ENCODE measurements at places on chromosomes 13 and 19. TPM values are rescaled to one million over a fixed set of nuclear protein-coding genes. Genes with fewer than 3 reads are reported as not detected.

Gene CCDC70
- total RNA-seq, result not detected

Gene TMEM190
- not detected for total RNA-seq

Gene ZNF610
- total RNA-seq, result 1.1 TPM

Gene DACH1
- total RNA-seq, result 2.3 TPM

Gene ZNF780B
- total RNA-seq, result 11.4 TPM

Gene ZBTB32
- total RNA-seq, result not detected

Gene GRIK5
- 0.80 TPM for total RNA-seq

Gene AP2S1
- 228 TPM for total RNA-seq

Gene RASGRP4
- total RNA-seq, result 8.4 TPM

Data from mesenteric fat pad (tissue), 1 donor.